ENCODE measurements at places on chromosomes 3 and 15.

DNA sequence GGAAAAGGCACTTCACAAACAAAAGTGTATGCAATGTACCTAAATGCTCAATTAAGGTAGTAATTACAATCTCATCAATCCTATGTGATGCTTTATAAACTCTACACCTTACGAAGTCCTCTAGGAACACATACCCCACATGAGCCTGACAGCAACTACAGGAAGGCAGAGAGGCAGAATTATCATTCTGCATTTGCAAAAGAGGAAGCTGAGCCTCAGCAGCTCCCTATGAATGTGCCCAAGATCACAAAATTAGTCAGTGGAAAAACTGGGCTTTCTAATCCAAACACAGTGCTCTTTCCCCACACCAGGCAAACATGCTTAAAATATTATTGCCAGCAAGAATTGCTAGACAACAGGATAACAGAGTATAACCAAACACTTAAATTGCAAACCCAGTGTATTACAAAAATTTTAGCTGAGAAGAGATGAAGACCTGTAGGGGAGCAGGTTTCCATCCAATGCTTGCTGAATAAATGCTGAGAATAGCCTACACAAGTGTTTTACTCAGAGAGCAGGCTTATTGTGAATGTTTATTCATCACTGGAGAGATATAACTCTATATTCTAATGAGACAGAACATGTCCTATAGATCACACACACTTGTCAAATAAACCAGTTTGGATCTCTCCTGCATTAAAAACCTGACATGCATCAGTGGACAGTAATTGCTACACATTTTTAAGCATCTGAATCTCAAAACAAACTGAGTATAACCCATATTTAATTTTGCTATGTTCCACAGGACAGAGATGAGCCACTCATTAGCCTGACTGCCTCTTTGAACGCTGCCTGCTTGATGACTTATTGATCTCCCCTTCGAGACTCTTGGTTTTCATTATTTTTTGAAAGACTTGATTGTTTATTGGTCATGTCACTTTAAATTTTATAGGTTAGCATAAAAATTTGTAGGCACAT lies 62.2 kb downstream of the PLCH1 start:
- peak; percentile 27 for DNase-seq

GRCh38 chr3:94862703-94863102 lies 799.8 kb downstream of the NSUN3 start:
- no peak for DNase-seq

DNA sequence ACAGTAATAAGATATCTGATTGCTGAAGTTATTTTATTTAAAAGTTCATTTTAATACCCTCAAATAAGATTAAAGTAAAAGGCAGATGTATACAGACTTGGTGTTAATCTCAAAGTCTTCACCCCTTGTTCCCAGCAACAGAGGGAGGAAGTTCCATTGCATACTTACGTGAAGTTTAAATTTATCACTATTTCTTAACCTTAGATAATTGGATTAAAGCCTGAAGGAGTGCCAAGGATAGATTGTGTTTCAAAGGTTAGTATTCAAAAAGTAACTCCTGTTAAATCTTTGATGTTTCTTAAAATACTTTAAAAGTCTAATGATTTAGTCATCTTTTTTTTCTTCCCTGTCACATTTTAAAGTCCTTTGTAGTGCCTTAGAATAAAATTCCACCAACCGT lies 39.3 kb downstream of the ATP1B3 start:
- DNase-seq = no peak

GRCh38 chr3:61239871-61240270 lies 11.4 kb downstream of the FHIT start:
- no peak for DNase-seq

DNA sequence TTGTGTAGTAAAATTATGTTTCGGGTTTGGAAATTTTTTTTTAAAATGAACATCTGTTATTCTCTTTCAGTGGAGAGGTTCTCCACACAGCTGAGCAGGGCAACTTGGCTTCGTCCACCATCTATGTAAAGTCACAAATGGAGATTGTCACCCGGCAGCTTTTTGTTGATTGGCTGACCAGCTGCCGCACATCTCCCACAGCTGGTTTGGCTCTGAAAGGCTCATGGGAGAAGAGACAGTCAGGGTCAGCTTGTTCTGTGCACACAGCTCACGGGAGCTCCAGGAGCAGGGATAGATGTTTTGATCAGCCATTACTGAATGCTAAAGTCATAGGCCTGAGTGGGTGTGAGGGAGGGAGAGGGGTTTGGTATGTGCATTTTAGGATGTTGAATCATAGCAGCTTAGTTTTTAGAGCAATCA lies 12.9 kb upstream of the CCDC80 start:
- DNase-seq = no peak

GRCh38 chr3:4994823-4995499 lies 15.7 kb downstream of the BHLHE40 start:
- no peak for DNase-seq

- DNase-seq = no peak
Observed at GRCh38 chr15:92170897-92171296, 222.8 kb upstream of the ST8SIA2 start.

- DNase-seq = no peak
Observed at GRCh38 chr3:65919826-65920225, 118.9 kb downstream of the MAGI1 start.

DNA sequence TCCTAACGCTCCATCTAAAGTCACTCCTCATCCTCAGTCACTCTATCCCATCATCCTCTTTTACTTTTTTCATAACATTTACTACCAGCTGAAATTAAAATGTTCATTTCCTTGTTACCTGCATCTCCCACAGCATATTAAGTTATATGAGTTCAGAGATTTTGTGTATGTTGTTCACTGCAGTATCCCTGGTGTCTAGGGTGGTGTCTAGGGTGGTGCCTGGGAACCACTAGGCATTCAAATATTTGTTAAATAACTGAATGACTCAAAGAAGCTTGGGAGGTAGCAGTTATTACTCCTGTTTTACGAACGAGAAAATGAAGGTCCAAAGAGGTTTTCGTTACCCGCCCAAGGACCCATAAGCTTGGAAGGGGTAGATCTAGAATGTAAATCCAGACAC lies 1.9 kb upstream of the C3orf49 start:
- no peak for DNase-seq

DNA sequence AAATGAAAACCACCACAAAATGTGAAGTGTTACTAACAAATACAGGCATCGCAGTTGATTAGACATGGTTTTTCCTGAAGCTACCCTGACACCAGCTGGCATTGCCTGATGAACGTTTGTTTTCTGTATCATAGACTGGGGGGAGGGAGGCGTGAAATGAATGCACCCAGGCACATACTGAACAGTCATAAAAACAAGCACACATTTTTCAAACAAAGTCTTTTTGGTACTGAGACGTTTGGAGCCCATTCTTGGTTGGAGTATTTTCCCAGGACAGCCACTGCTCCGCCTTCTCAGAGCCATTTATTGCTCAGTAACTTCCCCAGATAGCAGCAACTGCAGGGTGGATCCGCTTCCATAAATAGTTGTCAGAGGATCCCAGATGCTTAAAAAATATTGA lies 52.4 kb downstream of the KLF13 start:
- no peak for DNase-seq

DNA sequence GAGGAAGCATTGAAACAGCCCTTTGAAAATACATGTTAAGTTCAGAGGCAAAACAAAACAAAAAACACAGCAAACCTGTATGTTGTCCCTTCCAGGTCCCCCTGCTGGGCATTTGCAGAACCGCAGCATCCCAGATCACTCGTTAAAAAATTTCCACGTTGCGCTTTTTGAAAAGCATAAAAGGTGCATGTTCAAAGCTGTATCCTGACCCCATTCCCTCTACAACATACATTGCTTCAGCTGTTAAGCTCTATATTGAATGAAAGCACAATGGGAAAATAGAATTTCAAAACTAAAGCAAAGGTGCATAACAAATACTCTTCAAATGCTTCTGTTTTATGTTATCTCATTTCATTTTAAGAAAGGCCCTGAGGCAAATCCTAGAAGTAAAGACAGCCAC lies 328.3 kb downstream of the THSD4 start:
- peak; percentile 60 for DNase-seq

- no peak for DNase-seq
Observed at GRCh38 chr3:77288348-77288747, 248.4 kb downstream of the ROBO2 start.

GRCh38 chr15:69380100-69380725 lies 33.9 kb upstream of the KIF23 start:
- DNase-seq = no peak

DNA sequence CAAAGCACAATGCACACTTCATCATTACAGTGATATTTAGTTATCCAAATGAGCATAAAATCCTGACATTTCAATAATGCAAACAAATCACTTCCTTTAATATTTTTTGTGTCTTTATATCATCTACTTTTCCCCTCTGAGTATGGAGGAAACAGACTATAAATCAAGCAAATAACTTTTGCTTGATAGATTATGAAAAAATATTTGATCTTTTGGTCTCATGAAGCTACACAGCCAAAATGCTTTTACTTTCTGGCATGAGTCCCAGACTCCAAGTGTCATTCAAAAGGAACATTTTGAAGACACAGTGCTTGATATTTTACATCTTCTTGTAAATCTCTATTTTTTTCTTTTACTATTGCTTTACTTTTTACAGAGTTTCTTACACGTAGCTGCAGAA lies 215.3 kb upstream of the ROBO1 start:
- DNase-seq = no peak

DNA sequence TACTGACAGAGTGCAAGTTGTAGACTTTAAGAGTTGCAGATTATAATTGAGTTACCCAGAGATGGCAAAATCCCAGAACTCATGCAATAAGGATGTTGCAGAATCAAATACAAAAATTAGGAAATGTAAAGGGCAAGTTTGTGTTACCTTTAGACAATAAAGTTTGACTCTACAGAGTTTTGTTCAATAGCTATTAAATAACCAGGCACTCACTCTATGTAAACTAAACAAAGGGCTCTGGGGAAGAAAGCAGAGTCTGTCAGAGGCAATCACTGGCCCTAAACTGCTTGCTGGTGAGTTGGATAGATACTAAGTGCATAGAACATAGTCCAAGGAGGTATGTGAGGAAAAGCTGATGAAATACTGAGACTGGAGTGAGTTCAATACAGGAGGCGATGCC lies 40.0 kb upstream of the PLCL2 start:
- DNase-seq = no peak

DNA sequence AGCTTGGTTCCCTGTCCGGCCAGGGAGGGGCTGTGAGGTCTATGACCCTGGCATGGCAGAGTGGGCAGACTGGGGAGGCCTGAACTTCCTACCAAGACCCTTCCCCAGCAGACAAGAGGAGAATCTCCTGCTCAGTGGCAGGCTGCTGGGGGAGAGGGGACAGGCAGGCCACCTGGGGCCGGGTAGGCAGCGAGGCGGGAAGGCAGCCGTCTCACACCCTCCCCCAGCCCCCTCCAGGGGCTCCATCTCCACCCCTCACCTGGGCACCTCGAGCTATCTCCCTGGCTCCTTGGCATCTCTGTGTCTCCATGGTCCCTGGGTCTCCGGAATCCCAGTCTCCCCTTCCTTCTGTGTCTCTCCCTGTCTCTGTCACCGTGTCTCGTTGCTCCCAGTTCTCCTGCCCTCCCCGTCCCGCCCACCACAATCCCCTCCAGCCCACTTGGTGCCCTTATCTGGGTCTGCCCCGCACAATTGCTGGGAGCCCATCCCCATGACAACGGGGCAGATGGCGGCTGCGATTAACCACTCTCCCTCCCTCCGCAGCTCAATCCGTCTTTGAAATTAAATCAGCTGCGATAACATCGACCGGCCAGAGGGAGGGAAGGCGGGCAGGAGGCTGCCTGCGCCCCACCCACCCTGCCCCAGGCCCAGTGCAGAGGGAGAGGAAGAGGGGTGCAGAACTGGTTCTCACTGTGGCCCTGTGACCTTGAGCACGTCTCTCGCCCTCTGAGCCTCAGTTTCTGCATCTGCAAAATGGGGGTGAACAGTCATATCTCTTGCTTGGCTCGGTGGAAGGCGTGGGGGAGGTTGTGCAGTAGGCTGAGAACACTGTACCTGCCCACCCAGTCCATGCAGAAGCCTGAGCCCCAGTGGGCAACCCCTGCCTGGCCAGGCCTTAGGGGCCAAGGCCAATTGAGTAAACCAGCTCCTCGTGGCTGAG lies 9.6 kb downstream of the DNAJB8 start:
- no peak for DNase-seq

DNA sequence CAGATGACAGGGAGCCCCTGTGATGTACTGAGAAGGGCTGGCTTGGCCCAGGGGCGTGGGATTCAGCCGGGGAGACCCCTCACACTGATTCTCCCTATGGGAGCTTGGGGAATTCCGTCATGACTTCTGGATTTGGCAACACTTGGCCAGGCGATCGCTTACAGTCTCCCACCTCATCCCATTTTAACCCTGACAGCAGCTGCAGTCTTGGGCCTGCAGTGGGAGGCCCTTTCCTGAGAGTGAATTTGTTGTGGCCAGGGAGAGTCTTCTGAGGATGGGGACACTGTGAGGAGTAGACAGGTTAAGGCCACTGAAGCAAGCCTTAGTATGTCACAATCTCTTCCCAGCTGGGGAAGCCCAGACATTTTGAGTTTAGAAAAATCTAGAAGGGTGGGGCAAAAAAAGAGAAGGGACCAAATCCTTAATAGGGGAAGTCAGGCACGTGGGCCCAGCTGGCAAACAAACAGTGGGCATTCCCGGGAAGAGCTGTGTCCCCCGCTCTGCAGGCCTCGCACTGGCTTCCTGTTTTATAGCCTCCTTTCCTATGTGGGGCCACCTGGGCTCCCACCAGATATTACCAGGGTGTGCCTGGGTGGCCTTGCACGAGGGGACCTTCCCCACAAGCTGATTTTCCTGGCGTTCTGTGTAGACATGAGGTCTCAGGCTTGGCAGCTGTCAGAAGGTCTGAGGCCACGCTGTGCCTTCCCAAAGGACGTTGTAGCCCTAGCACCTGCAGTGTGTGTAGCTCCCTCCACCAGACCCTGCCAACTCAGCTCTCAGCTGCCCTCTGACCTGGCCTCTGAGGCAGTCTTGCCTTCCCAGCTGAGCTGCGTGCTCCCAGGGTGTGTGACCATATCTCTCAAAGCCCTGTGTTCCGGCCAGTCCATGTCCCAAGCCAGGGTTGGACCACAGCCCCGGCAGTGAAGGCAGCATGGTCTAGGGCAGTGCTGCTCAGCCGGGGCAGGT lies 64.5 kb downstream of the FEM1B start:
- DNase-seq = no peak

- no peak for DNase-seq
Observed at GRCh38 chr15:73046073-73046472, 6.2 kb upstream of the NEO1 start.

DNA sequence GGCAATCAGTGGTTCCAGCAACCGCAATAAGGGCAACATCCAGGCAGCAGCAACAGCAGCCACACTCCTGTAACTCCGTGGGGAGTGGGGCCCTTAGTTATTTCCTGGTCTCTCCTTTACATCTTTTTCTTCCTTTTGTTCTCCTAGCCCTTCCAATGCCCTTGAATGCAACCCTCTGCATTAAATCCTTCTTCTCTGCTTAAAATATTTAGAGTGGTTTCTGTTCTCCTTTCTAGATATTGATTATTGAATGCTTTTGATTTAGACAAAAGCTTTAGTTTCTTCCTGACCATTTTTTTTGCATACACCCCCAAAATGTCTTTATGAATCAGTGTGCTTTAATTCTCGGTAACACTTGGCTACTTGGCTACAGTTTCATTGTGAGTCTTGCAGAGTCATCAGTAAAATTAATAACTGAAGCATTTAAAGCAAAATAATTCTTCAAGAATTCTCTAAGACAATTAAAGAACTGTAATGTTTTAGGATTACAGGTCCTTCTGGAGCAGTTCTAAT lies 586.1 kb downstream of the MECOM start:
- no peak for DNase-seq
